NCI-H345 (cell line): ENCODE measurements at places on chromosomes 7 and 10.

GRCh38 chr10:74541375-74541774, 285.0 kb upstream of the KAT6B start:
- no peak for DNase-seq

DNA sequence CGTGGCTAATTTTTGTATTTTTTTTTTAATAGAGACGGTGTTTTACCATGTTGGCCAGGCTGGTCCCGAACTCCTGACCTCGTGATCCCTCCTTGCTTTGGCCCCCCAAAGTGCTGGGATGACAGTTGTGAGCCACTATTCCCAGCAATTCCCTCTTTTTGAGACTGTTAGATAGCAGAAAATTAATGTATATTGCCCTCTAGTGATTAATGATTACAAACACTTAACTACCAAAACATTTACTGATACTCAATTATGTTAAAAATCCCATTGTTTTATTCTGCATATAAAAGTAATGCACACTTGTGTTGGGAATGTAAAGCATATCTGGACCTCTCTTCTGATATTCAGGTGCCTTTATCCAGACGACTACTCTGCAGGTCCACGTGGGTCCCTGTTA, 41.2 kb upstream of the COBL start:
- no peak for DNase-seq

DNA sequence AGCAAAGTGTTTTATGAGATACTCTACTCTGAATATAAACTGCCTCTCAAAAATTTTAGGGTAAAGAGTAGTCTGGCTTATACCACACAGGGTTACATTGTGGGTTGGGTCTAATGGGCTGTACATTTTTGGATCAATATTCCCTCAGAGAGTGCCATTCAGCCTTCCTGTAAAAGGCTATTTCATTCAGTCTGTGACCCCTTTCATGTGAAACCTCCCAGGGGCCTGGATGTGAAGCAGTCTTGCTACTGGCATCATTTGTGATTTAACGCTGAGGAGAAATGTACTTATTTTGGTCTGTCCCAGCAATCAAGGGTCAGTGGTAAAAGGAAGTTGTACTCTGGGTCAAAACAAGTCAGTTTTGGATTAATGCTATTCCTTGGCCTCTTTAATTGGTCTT, 71.8 kb upstream of the PRKG1 start:
- DNase-seq, result no peak

DNA sequence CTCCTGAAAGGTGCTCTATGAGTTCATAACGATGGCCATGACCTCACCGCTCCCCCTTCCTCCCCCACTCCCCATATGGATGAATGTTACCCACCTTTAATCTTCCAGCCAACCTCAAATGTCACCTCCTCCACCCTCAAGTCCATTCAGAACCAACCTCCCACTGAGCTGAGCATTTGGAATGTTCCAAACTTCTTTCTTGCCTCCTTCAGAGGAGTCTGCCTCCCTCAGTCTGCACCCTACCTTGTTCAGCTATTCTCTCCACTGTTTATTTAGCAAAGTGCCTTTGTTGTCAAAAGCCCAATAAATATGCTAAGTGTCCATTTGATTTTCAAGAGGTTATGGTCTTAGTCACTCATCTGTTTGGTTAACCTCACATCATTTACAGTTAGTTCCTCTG, 22.9 kb upstream of the MTPAP start:
- DNase-seq, result peak; percentile 32

DNA sequence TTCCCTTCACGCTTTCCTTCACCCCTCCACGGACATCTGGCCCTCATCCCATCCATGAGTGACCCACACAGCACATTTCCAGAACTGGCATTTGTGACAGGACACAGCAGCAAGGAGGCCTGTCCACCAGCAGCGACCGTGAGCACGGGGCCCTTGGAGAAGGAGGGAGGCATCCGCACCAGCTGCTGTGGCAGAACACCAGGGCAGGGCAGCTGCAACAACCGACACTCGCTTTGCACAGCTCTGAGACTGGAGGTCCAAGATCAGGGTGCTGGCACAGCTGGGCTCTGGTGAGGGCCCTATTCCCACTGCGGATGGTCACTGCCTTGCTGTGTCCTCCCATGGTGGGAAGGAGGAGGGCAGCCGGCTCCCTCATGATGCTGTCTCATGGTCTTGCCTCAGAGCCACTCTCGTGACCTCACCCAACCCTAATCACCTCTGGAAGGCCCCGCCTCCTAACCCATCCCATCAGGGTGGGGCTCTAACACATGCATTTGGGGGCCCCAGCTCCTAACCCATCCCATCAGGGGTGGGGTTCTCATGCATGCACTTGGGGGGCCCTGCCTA, 36.7 kb downstream of the PTPRN2 start:
- no peak for DNase-seq

DNA sequence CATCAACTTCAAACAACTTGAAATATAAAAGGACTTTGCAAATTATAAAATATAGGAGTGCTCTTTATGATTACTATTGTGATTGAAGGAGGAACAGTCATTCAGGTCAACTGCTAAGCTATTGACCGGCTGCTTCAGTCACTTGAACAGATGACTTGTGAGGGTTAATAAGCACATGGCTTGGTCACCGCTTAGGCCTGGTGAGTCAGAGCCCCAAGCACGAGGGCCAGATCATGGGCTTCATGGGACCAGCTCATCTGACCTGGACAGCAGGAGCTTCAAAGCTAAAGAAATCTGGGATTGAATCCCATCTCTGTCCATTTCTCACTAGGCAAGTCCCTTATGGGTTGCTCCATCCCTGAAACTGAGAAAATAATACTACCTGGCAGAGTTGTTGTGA, 60.4 kb upstream of the ADO start:
- DNase-seq, result no peak
